ENCODE measurements at places on chromosomes 2 and 18.

DNA sequence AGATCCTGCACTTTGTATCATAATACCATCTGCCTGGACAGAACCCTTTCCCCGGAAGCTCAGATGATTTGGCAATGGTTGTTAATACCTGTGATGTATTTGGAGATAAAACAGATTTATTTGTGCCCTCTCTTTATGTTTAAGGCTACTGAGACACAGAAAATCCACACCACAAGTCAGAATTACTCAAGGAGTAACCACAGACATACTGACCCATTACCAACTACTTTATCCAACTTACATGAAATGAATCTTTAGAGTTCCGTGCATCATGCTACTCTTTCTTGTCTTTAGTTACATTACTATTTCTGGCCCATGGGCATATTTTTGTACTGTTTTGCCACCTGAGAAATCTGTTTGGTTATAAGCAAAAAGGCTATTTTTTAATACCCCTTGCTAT, 384.0 kb downstream of the STK39 start:
- DNase-seq = no peak

DNA sequence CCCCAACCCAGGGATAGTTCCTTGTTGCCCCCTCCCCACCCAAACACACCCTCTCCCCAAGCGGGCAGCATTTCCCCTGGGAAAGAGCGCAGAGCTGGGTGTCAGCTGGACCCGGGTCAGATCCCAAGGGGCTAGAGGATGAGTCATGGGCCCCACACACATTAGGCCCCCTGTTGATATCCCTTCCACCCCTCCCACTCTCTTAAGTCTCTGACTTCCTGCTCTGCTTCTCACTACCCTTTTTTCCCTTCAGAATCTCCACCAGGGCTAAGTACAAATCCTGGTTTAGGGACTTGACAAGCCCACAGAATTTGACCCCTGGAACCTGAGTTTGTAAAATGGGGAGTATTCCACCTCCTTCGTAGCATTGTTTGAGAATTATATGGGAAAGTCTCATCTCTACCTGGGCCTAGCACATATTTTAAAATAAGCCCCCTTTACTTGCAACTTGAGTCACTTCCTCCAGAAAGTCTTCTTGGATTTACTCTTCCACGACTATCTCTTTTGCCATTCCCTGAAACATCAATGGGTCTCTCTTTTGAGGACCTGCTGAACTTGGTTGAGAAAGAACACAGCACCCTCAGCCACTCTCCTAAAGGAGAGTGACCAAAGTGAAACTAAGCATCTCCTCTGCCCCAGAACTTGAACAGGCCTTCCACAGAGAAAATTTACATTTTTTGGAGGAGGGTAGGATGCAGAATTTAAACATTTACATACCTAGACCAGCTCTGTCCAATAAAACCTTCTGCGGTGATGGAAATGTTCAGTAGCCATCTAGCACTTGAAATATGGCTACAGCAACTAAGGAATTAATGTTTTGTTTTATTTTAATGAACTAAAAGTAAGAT, 4.7 kb downstream of the RTKN start:
- DNase-seq = no peak

DNA sequence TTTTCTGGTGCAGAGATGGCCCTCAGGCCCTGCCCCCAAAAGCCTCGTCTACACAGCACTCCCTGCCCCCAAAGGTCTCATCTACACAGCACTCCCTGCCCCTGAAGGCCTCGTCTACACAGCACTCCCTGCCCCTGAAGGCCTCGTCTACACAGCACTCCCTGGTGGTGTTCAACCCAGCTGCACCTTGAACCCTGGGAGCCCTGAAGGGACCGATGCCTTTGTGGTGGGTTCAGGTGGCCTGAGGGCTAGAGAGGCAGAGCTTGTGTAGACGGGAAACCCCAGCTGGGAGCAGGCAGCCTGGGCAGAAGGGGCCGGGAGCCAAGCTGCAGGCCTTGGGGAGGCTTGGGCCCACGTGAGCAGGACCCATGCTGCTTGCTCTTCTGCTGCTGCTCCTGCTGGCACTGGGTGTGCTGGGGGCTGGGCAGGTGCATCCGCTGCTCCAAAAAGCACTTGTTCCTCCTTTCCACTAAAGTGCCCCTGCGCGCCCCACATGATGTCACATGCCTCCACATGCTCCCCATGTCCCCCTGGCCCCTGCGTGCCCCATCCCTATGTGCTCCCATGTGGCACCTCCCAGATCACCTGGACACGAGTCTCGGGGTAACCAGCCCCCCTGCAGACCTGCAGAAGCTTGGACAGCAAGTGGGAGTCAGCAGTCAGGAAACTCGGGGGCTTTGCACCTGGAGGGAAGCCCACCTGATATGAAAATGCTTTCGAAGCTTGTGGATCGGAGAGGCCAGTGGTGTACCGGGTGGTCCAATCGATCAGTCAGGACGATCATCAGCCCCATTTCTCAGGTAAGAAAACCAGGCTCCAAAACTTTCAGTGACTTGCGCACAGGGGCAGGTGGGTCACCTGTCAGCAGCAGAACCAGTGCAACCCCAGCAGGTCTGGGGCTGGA, 94.9 kb upstream of the CTDP1 start:
- no peak for DNase-seq

DNA sequence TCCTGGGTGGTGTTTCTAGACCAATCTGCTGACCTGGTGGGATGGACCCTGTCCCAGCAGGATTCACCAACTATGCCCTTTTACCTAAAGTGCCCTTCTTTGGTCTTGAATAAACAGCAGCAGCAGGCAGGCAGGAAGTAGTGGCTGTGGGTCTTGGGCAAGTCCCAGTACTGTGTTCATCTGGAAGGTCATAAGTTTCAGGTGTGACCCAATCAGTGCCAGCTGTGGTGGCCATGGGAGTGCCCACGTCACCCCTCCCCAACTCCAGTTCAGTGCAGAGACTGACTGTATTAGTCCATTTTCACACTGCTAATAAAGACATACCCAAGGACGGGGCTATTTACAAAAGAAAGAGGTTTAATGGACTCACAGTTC, 148.3 kb upstream of the SRD5A2 start:
- no peak for DNase-seq

GRCh38 chr2:232250246-232251175, 128.0 kb upstream of the ALPP start:
- no peak for DNase-seq

DNA sequence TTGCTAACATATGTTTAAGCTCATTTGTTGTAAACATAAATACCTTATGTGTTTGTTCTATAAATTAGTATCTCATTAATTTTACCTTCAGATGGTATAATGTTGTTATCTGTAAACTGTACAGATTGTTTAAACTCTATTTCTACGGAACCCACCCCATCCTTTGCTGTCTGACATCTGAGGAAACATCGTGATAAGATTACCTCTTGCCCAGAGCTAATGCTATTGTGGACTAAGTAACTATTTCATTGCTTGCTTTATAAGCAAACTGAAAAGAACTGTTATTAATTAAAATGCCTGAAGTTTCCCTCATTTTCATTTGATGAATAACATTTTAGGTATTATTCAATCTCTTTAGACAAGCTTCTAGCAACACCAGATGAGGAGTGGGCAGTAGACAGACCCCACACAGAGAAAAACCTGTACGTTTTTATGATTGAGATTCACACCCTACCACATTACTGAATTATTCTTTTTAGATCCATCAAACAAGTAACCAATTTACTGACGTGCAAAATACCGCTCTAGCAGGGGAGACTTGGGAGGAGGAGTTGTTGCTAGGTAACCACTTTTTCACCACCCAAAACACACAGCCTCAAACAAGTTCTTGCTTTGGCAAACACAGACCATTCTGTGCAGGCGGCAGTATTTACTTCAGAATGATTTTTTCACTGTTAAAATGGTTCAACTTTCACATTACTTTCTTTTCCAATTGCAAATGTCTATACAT, 1.9 kb upstream of the SYT4 start:
- DNase-seq = no peak

DNA sequence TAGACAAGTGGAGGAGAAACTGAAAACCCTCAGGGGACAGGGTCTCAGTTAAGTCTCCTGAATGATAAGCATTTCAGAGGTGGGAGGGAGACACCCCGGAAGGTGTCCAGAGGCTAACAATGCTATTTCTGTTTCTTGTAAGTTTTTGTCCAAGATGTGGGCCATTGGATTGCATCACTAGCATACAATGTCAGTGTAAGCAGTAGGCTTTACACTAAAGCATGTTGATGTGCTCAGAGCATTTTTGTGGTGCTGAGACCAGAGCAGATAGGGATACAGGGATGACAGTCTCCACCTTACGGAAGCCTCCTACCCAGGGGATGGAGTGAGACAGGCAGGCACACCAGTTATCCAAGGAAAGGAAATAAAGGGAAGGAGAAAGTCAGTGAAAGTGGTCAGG, 2.2 kb upstream of the IL1R1 start:
- no peak for DNase-seq

DNA sequence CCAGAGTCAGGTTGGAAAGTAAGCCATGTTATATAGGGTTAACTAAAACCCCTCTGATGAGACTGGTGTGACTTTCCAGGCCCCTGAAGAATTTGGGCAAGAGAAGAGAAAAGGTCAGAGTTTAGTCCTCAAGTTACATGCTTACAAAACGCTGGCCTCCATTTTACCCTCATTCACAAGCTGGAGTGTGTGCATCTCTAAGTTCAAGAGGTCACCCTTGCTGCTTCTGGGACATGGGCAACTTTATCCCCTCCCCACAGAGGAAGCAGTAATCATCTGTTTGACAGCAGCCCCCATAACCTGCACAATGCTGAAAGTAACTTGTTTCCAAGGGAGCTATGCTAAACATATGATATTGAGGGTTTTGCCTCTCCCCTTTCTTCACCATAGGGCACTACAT, 85.2 kb upstream of the CCDC195 start:
- DNase-seq = no peak
